ENCODE measurements at places on chromosomes 7 and 10. TPM values are rescaled to one million over a fixed set of nuclear protein-coding genes. Genes with fewer than 3 reads are reported as not detected.

GRCh38 chr7:106041140-106041717 lies 70.9 kb downstream of the SYPL1 start:
- no peak for DNase-seq

DNA sequence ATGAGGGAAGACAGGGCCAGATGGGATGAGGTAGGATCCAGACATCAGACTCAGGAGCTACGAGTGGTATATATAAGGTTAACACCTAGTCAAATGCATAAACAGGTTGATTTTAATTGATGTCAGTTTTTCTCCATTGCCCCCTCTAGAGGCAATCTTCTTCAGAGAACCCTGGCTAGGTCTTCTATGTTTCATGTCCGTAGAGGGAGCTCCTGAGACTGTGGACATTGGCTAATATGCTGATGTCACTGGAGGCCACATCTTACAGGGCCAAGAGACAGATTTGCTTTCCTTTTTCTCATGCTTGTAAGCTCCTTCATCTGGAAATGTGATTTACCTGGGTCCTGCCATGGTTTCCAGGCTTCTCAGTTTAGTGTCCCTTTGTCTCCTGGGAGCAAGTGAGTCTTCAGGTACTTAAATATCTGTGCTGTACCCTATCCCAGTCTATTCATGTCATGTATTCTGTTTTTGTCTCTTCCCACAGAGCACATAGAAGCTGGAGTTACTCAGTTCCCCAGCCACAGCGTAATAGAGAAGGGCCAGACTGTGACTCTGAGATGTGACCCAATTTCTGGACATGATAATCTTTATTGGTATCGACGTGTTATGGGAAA lies 161.6 kb upstream of the PRSS1 start:
- no peak for DNase-seq

GRCh38 chr10:112774798-112775197 lies 175.2 kb upstream of the TCF7L2 start:
- no peak for DNase-seq

GRCh38 chr7:73799282-73800141 lies 29.4 kb upstream of the CLDN3 start:
- no peak for DNase-seq

- no peak for DNase-seq
Observed at GRCh38 chr7:40133561-40134427, 628 bp downstream of the MPLKIP start.

UTF1 gene
- not detected for total RNA-seq

GIMAP1 gene
- 3.5 TPM for total RNA-seq

LIPF gene
- not detected for total RNA-seq

Measured in ureter (tissue), 1 donor.